NCI-H2081 treated with DMSO at 0.1 percent for 48 hours (cell line): ENCODE measurements at places on chromosomes 16 and 17.

- DNase-seq, result no peak
These were observed 22.6 kb upstream of the CACNG4 start for GRCh38 chr17:66941773-66942450.

GRCh38 chr16:70778901-70779309 lies 22.1 kb downstream of the VAC14 start:
- DNase-seq, result no peak

GRCh38 chr16:56246051-56246817 lies 54.9 kb downstream of the GNAO1 start:
- no peak for DNase-seq

DNA sequence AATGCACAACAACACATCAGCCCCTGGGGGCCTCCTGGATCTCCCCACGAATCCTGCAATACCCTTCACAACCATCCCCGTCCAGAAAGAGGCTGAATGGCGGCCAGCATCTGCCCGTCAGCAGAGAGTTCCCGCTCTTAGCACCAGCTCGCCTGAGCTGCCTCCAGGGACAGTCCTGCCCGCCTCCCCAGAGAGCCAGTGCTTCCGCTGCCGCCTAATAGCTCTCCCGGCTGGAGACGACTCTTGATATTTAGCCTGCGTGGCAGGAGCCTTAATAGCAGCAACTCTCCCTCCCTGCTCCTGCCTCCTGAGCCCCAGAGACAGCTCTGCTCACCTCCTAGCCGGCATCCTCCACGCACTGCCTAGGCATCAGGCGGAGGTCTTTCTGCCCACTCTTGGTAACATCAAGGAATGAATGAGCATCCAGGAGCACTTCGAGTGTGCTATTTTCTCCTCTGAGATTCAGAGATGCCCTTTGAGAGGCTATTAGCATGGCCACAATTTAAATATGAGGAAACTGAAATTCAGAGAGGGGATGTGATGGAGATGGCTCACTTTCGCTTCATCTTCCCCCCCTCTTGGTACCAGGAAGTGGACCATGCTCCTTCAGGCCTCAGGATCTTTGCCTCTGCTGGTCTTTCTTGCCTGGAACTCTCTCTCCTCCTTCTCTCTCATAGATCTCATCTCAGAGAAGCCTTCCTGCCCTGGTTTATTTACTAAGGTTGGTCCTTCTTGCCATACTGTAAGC lies 67.9 kb downstream of the RAI1 start:
- peak; percentile 9 for DNase-seq

DNA sequence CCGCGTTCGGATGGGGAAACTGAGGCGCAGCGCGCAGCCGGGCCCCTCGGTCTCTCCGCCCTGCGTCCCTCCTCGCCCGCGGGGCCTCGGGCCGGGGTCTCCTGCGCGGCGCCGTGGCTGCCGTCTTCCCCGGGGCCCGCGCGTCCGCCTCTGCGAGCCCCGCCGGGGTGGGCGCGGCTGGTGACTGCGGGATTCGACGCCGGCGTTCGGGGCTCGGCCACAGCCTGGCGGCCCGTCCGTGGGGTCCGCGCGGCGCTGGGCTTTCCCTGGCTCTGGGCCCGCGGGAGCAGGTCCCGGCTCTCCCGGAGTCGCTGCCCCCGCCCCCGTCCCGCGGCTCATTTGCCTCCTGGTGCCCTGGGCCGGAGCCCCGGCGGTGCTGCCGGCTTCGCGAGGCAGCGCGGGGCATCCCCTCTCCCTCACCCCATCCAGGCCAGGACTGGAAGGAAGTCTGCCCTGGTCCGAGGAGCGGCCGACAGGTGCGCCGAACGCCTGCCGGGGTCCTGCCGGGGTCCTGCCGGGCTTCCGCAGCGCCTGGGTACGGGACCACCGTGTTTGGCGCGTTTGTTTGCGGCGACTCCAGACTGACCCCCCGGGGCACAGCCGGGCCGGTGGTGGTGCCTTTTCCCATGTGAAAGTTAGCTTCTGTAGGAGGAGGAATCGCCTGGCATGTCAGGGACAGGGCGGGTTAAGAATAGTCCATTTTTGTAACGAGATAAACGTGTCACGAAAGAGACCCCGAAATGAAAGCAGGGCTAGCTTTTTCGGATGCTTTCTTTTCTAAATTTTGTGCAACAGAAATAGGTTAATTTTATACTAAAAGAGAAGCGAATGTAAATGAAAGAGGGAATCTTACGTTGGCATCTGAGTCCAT lies 671 bp downstream of the CHMP6 start:
- no peak for DNase-seq

- no peak for DNase-seq
These were observed 26.9 kb downstream of the IRX5 start for GRCh38 chr16:54957403-54958166.

DNA sequence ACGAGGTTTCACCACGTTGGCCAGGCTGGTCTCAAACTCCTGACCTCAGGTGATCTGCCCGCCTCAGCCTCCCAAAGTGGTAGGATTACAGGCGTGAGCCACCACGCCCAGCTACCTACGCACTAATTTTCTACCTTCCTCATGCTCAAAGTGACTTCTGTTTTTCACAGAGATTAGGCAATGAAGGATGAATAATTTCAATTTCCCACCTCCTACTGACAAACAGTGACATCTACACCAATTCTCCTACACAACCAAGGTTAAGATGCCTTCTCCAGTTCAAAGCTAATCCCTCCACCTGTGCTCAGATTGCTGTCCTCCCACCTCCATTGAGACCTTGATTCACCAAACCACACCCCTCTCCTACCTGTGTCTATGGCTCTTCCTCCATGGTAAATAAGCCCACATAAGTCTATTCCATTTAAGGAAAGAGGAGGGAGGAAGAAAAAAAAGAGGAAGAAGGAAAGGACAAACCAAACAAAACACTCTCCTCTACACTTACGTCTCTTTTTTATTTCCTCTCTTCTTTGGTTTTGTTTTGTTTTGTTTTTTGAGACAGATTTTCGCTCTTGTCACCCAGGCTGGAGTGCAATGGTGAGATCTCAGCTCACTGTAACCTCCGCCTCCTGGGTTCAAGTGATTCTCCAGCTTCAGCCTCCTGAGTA lies 5.5 kb upstream of the MED11 start:
- no peak for DNase-seq

DNA sequence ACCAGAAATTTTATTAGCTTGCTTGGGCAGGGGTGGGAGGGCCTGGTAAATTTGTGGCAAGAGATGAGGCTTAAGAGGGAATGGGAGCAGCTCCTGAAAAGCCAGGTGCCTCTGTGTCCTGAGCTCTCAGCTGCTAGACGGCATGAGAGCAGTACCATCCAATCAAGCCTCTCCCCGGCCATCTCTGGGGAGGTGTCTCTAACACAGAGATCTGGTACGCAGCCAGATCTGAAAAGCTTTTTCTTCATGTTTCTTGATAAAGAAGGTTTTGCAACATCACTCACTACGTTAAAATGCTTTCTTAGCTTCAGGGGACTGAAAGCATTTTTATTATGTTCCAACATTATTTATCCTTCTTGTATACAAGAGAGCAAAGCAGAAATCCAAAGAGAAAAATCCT lies 488.2 kb downstream of the RBFOX1 start:
- DNase-seq, result no peak

DNA sequence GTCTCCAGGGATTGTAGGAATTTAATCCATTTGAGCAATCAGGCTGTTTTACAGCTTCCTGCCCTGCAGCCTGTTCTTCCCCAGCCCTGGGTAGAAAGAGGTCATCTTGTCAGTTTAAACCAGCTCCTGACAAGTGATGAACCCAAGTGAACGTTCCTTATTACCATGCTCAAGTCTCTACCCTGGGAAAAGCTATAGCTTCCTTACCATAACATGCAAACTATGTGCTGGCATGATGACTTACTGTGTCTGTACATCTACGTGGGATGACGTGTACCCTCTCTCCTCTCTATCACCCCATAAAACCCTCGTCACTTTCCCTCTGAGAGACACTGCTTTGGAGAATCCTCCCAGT lies 452.2 kb downstream of the XYLT1 start:
- DNase-seq, result no peak

- no peak for DNase-seq
These were observed 34.8 kb downstream of the PITPNM3 start for GRCh38 chr17:6521586-6521985.

- DNase-seq, result no peak
These were observed 91.4 kb downstream of the GRIN2A start for GRCh38 chr16:10090816-10091215.

GRCh38 chr17:14306596-14306995 lies 5.7 kb downstream of the HS3ST3B1 start:
- no peak for DNase-seq

DNA sequence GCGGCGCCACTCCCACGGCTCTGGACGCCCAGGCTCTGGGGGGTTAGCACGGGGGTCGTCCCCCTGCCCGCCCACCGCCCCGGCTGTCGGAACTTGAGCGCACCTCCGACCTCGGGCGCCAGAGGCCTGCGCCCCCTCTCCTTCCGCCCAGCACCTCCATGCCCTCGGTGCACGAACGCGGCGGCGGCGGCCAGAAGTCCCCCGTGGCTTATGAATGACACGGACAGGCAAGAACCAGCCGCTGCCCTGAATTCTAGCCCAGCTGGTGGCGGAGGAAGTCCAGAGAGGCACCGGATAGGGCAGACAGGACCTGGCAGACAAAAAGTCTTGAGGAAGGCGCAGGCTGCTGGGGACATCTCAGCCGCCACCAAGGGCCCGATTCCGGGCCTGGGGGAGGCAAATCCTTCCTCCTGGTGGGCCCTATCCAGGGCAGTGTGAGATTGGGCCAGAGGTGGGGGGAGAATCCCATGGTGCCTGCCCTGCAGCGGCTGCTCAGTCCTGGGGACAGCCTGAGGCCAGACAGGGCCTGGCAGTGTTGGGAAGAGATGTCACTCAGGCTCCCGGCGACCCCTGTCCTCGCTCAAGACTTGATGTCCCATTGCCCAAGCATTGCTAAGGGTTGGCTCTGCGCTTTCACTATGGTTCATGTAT lies 897 bp upstream of the CYGB start:
- no peak for DNase-seq

DNA sequence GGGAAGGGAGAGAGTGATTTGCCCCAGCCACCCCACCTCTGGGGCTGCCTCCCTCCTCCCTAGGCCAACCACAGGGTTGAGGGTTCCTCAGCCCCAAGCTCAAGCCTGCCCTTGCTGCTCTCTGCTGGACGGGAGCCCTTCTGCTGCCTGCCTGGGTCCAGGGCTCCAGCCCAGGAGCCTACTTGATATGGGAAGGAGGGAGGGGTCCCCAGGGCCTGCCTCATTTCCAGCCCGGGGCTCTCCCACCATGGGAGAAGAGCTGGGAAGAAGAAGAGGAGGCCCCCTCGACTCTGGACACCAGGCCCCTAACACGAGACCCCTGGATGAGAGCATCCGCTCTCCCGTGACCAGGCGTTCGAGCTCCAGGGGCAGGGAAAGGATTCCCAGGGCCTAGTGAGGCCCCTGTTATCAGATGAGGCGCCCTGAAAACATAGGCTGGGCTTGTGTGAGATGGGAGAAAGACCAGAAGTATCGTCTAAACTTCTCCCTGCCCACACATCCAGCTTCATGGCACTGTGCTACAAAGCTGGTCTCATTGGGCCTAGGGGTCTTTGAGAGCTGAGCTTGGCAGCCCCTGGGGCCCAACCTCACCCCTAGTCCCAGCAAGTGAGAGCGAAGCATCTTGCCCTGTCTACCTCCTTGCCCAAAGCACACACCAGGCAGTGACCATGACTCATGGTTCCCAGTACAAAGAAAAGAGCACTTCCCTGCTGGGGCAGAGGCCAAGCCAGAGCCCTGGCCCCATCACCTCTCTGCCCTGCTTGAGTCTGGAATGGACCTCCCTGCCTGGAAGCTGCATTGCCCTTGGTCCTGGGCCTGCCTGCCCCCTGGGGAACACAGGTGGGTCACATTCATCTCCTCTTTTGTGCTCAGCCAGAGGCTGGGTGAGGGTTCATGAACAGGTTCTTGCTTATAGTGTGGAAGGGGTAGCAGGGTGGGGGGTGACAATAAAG lies 987 bp downstream of the SLC16A5 start:
- no peak for DNase-seq

DNA sequence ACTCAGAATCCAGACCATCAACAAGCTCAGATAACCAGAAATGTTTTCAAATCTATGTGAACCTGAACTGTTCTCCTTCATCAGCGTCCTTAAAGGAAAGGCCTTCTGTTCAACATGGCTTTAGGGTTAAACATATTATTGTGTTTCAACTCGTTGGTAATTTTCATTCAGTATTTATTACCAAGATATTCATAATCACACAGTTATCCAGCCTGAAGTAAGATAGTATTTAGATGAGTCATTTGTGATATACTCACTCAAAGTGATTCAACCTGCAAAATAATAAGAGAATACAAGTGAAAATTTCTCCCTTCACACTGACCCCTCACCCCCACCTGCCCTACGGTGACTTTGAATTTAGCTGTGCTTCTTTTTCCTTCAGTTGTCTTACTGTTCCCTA lies 3.0 kb downstream of the CYLD start:
- no peak for DNase-seq

GRCh38 chr16:74580833-74581232 lies 26.1 kb downstream of the GLG1 start:
- DNase-seq, result no peak

- no peak for DNase-seq
These were observed 282.9 kb downstream of the BCAS3 start for GRCh38 chr17:60960398-60961065.

DNA sequence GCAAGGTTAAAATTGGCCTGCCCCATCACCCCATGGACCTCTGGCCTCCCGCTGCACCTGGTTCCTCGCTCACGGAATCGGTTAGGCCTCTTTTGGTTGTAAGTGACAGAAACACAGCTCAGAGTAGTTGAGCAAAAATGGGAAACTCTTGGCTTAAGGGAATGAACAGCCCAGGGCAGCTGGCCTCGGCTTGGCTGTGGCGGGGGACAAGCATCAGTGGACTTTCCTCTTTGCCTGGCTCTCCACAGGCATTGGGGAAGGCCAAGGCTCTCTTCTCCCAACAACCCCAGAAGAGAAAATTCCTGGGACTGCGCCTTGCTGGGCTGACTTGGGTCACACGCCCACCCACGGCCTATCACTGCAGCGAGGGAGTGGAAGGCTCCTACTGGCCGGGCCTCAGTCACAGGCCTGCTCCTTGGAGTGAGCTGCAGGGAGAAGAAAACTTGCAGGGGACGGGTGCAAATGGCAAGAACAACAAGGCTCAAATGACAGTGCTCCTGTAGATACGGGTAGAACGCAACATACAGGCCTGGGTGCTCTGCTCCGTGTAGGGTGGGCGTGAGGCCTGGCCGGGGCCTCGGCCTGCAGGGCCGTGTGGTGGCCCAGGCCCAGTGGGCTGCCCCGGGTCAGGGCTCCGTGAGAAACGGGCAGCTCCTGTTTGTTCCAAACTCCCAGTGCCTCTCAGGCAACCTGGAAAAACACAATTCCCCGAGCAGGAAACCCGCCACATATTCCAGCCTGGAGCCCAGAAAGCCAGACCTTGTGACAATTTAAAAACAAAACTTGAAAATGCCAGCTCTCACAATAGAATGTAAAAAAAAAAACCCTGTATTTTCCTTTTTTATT lies 25.0 kb upstream of the ATP2A3 start:
- no peak for DNase-seq

DNA sequence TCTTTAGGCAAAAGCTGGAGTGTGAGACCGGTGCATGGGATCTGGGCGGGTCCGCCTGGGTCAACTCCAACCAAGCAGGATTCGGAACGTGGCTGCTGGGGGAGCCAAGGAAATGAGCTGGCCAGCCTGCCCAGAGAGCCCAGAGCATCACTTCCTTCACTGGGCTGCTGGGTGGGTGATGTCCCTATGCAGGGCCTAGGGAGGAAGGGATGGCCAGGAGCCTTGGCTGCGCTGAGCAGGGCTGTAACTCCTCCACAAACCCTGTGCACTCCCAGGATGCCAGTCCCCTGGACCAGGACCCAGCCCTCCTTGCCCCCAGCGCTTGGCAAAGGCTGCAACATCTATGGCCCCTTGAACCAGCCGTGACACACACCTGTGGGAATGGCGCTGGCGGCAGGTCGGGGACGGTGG lies 138.4 kb downstream of the RAB11FIP4 start:
- DNase-seq, result no peak

GRCh38 chr16:88009563-88010342 lies 58.5 kb downstream of the BANP start:
- no peak for DNase-seq
